IPS-NIHi11 (cell line): ENCODE measurements at places on chromosomes 2 and 18.

DNA sequence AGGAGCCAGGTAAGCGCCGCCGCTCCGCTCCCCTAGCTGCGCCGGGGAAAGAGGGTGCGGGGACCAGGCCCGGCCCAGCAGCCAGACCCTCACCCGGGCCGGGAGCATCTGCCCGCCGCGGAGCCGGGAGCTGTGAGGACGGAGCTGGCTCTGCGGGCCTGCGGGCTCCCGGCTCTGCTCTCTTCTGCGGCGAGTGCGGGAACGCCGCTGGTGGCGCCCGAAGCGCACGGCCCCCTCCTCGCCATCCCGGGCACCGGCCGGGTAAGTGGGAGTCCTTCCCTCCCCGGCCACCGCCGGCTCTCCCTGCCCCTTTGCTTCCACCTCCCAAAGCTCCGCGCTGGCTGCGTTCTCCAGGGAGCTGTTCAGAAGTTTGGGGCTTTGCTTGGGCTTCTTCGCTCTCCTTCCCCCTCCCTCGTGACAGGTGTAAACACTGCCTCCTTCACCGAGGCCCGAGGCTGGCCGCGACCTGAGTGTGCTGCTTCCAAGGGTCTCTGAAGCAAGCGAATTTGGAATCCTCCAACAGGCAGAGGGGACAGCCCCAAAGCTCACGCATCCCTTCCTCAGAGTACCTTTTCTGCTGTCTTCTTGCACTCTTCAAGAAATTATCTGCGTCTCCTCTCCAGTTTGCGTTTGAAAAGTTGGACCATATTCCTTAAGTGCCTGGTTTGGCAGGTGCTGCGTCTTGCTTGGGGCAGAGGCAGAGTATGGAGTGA, 632 bp downstream of the AFTPH start:
- no peak for DNase-seq

DNA sequence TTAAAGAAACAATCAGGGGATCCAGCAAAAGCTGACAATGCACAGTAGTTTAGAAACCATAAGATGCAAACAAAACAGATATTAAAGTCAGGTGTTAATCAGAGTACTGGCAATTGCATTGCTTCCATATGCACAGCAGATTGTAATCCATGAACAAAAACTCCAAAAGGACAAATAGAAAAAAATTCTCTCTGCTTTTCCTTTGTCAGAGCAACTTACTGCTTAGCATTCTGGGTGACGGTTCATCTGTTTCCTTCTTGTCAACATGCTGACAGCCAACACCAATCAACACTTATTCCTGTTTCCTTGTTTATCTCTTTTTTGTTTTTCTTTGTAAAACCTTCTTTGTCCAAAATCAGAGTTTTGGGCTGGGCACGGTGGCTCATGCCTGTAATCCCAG, 473.1 kb downstream of the XIRP2 start:
- DNase-seq = no peak

- DNase-seq = no peak
These were observed 46.2 kb downstream of the LRATD1 start for GRCh38 chr2:14678761-14679160.

DNA sequence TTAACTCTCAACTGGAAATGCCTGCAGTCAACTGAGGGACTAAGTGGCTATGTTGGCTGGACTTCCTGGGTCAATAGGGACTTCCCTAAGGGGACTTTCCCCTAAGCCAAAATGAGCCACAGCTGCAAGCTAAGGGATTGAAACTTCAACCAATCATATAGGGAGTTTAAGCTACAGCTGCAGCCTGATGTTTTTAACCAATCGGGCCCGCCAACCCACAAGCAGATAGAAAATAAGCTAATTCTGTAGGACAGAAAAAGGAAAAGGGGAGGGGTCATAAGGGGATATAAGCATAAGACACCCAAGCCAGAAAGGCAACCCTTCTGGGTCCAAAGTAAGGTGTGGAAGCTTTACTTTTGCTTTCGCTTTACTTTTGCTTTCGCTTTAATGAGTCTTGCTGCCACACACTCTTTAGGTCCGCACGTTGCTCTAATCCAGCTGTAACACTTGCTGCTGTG, 927.5 kb downstream of the ERBB4 start:
- no peak for DNase-seq

- no peak for DNase-seq
These were observed 114.6 kb downstream of the DOCK10 start for GRCh38 chr2:224927646-224928173.

- no peak for DNase-seq
These were observed 283.3 kb downstream of the NRXN1 start for GRCh38 chr2:50748671-50749070.

- no peak for DNase-seq
These were observed 32.4 kb upstream of the NCK2 start for GRCh38 chr2:105712166-105712915.
